MCF 10A (cell line): ENCODE measurements at places on chromosomes 13 and 19. TPM values are rescaled to one million over a fixed set of nuclear protein-coding genes. Genes with fewer than 3 reads are reported as not detected.

Gene KLK1
- 0.84 and 0.88 TPM in 2 replicates for total RNA-seq

Gene TLE2
- 1.9 and 3.0 TPM in 2 replicates for total RNA-seq

Gene ETV2
- 0.44 and 1.0 TPM in 2 replicates for total RNA-seq

Gene ZNF681
- total RNA-seq: not detected in 2 replicates

Gene OVOL3
- not detected in 2 replicates for total RNA-seq

DNA sequence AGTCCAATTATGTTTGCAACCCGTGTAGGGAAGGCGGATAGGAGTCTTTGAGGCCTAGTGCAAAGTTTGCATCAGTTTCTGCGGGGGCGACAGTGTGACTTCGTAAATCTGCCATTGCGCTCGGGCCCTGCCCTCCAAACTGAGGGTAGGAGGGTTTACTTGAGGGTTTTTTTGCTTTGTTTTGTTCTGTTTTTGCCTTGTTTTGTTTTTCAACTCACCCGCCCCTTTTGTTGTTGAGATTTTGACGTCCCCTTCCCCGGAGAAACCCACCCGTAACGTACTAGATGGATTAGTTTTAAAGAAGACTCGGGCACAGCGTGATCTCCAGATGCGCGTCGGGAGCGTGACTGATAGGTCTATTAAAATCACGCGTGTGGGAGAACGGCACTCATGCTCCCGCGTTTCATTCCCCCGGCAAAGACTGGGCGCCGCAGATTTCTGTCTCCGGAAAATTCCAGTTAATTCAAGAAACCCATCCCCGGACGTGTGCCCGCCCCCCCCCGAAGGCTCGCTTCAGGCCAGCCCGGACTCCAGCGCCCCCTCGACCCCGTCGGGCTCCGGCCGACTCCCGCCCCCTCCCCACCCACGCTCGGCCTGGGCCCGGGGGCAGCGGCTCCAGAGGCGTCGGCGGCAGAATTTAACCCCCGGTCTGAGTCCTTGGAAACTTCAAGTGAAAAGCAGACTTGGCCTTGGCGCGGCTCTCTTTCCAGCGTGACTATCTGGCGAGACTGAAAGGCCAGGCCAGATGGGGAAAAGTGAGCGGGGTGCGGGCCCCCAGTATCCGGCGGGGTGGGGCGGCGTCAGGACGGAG is 5.0 kb downstream of the SOX1 start:
- H3K27me3 ChIP-seq: no peaks in the 10 kb centered on the region
- peaks cover 6% of the 10 kb centered on the region for H3K36me3 ChIP-seq
- DNase-seq: no peak
- H3K27ac ChIP-seq: no peak overlapping the region
- no peak overlapping the region for H3K4me3 ChIP-seq

GRCh38 chr19:49976496-49976895 is 15.5 kb upstream of the SIGLEC11 start:
- no peaks in the 10 kb centered on the region for H3K36me3 ChIP-seq
- H3K27ac ChIP-seq: no peak overlapping the region
- no peak overlapping the region for H3K4me3 ChIP-seq
- H3K4me1 ChIP-seq: no peaks in the 10 kb centered on the region

- no peaks in the 10 kb centered on the region for H3K27me3 ChIP-seq
- H3K4me3 ChIP-seq: no peak overlapping the region
- no peak overlapping the region for H3K27ac ChIP-seq
- DNase-seq: no peak
Measured at GRCh38 chr13:95337597-95337996, 36.3 kb upstream of the ABCC4 start.

DNA sequence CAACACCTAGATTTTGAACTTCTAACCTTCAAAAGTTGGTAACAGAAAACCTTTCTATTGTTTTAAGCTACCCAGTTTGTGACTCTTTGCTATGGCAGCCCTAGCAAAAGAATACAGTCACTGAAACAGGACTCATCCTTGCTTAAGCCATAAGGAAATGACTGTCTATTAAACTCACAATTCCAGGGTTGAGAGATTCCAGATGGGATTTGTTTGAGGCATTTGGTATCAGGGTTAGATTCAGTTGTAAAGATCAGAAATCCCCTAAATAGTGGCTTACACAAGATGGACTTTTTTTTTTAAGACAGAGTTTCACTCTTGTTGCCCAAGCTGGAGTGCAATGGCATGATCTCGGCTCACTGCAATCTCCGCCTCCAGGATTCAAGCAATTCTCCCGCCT is 41.1 kb upstream of the RGCC start:
- no peak overlapping the region for H3K27ac ChIP-seq
- H3K36me3 ChIP-seq: no peaks in the 10 kb centered on the region
- H3K4me1 ChIP-seq: peaks cover 8% of the 10 kb centered on the region
- no peak for DNase-seq

GRCh38 chr19:17889609-17890214 is 18.0 kb downstream of the SLC5A5 start:
- H3K4me3 ChIP-seq: no peak overlapping the region
- H3K4me1 ChIP-seq: no peaks in the 10 kb centered on the region
- H3K27ac ChIP-seq: no peak overlapping the region
- DNase-seq: peak; percentile 68

GRCh38 chr13:99528547-99528946 is 27.3 kb downstream of the TM9SF2 start:
- no peak overlapping the region for H3K4me3 ChIP-seq
- peak; percentile 21 for DNase-seq
- peaks cover 43% of the 10 kb centered on the region for H3K36me3 ChIP-seq
- no peaks in the 10 kb centered on the region for H3K4me1 ChIP-seq
- no peaks in the 10 kb centered on the region for H3K27me3 ChIP-seq
- no peak overlapping the region for H3K27ac ChIP-seq

DNA sequence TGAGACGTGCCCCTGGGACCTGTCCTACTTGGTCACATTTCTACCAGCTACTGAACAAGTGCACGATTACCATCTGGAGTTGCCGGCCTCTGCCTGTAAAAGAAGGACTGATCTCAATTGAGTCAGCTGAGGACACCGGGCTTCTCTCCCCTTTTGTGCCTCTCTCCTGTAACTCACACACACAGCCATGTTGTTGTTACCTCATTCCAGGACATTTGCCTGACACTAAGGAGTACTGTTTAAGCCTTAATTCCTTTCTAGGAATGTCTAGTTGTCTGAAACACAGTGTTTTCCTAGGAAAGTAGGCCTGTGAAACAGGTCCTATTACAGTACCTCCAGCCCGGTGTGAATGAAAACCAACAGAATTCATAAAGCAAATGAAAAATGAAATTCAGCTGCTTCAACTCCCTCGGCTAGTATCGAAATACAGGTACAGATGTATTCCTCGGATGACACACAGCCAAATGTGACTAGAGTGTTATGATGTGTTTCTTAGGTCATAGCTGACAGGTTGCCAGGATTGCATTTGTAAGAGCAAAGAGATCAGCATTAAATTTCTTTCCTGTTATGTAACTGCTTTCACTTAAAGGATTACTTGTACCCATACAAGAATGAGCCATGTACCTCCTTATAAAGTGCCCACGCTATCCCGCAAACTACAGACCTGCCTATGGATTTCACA is 152.0 kb upstream of the IRS2 start:
- no peaks in the 10 kb centered on the region for H3K36me3 ChIP-seq
- H3K4me3 ChIP-seq: no peak overlapping the region
- H3K4me1 ChIP-seq: no peaks in the 10 kb centered on the region
- no peak overlapping the region for H3K27ac ChIP-seq
- peak; percentile 87 for DNase-seq

GRCh38 chr13:52806029-52806428 is 42.4 kb downstream of the PCDH8 start:
- peaks cover 8% of the 10 kb centered on the region for H3K4me1 ChIP-seq
- no peak for DNase-seq
- H3K36me3 ChIP-seq: no peaks in the 10 kb centered on the region

GRCh38 chr13:84607261-84608013 is 725.2 kb upstream of the SLITRK1 start:
- peaks cover 21% of the 10 kb centered on the region for H3K4me1 ChIP-seq
- H3K27me3 ChIP-seq: no peaks in the 10 kb centered on the region
- no peak overlapping the region for H3K4me3 ChIP-seq

DNA sequence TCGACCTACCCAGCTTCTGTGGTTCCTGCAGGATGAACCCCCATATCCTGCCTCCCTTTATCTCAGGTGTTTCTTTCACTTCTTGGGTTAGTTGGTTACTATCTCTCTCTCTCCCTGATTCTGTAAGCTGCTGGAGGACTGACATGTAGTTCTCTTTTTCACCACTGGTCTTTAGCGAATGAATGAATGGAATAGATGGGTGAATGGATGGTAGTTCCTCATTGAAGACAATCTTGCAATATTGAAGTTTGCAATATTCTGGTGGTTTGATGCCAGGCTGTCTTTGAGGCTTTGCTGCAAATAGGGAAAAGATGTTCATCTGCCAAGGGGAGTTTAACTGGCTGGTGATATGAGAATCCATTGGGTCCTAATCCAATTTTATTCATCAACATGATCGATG is 120.2 kb downstream of the UBL3 start:
- peaks cover 4% of the 10 kb centered on the region for H3K4me1 ChIP-seq
- H3K4me3 ChIP-seq: no peak overlapping the region
- no peak overlapping the region for H3K27ac ChIP-seq
- DNase-seq: no peak

DNA sequence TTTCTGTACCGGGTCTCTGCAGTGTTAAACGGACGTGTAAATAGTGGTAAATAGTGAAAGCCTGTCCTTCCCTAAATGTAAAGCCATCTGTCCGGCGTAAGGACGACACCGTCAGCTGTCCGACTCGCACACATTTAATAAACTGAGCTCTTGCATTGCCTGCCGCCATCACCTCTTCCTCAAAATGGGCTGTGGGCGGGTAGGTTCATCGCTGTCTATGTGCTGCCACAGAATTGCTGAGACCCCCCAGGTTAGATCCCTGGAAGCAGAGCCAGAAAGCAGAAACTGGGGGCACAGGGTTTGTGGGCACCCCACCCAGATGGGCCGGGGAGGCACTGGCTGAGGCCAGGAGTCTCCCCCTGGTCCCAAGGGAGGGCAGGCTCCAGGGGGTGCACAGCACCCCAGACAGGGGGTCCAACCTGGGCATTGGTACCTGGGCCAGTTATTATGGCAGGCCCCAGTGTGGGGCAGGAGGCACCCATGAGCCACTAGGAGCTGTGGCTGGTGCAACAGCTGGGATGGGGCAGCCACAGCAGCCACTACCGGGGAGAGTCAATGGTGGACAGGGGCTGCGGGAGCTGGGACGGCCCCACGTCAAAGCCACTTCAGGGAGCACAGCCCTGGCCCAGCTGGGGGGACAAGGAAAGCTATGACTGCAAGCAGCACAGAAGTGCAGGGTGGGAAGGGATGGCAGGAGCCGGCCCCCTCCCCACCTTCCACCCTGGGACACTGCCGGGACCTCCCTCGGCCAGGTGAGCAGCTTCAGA is 5.7 kb downstream of the C19orf25 start:
- H3K27ac ChIP-seq: no peak overlapping the region
- no peak overlapping the region for H3K4me3 ChIP-seq

- peaks cover 14% of the 10 kb centered on the region for H3K36me3 ChIP-seq
- H3K4me3 ChIP-seq: peak overlapping the region; percentile 79
- H3K27ac ChIP-seq: peak overlapping the region; percentile 88
- peaks cover 11% of the 10 kb centered on the region for H3K4me1 ChIP-seq
Measured at GRCh38 chr19:4063369-4064148, 3.1 kb downstream of the ZBTB7A start.

- no peaks in the 10 kb centered on the region for H3K4me1 ChIP-seq
- no peaks in the 10 kb centered on the region for H3K27me3 ChIP-seq
Measured at GRCh38 chr13:69069554-69070133, 1038.0 kb upstream of the ATXN8OS start.

- no peaks in the 10 kb centered on the region for H3K4me1 ChIP-seq
- H3K27me3 ChIP-seq: peaks cover 36% of the 10 kb centered on the region
- no peak overlapping the region for H3K4me3 ChIP-seq
- DNase-seq: no peak
Measured at GRCh38 chr13:60662595-60662994, 265.6 kb downstream of the TDRD3 start.

DNA sequence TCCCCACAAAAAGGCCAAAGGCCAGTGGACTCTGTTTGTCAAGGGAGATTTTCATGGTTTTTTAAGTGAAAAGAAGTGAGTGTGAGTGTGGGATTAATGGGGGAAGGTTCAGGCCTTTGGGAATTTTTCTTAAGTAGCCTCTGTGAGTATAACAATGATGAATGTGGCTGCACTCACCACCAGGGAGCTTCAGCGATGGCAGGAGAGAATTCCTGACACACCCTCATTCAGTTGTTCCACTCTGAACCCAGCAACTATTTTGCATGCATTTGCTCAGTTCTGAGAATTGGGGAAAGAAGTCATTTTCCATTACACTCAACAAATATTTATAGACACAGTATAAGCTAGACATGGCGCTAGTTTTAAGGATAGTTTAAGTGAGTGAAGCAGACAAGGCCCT is 117.9 kb downstream of the CCNA1 start:
- H3K4me1 ChIP-seq: no peaks in the 10 kb centered on the region
- H3K36me3 ChIP-seq: no peaks in the 10 kb centered on the region
- no peak overlapping the region for H3K27ac ChIP-seq

DNA sequence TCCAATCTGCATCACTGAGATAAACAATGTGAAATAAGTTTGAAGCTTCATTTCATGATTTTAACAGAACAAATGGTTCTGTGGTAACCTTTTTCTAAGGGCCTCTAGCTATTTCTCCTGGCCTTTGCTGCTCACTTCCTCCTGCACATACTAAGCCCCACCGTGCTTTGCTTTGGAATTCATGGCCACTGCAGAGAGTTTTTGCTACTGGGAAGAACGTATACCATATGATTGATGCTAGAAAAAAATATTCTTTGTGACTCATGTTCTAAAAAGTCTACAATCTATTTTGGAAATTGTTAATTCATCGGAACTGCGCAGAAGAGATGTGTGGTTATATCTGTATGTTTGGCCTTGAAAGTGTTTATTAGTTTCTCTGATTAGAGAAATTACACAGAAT is 747.3 kb downstream of the PCDH9 start:
- H3K4me3 ChIP-seq: no peak overlapping the region
- H3K4me1 ChIP-seq: no peaks in the 10 kb centered on the region
- no peak overlapping the region for H3K27ac ChIP-seq
- H3K27me3 ChIP-seq: no peaks in the 10 kb centered on the region
- H3K36me3 ChIP-seq: no peaks in the 10 kb centered on the region

- H3K4me1 ChIP-seq: peaks cover 1% of the 10 kb centered on the region
- no peaks in the 10 kb centered on the region for H3K36me3 ChIP-seq
- H3K27me3 ChIP-seq: no peaks in the 10 kb centered on the region
- no peak for DNase-seq
- no peak overlapping the region for H3K27ac ChIP-seq
Measured at GRCh38 chr19:3041761-3042620, 12.9 kb upstream of the TLE2 start.

DNA sequence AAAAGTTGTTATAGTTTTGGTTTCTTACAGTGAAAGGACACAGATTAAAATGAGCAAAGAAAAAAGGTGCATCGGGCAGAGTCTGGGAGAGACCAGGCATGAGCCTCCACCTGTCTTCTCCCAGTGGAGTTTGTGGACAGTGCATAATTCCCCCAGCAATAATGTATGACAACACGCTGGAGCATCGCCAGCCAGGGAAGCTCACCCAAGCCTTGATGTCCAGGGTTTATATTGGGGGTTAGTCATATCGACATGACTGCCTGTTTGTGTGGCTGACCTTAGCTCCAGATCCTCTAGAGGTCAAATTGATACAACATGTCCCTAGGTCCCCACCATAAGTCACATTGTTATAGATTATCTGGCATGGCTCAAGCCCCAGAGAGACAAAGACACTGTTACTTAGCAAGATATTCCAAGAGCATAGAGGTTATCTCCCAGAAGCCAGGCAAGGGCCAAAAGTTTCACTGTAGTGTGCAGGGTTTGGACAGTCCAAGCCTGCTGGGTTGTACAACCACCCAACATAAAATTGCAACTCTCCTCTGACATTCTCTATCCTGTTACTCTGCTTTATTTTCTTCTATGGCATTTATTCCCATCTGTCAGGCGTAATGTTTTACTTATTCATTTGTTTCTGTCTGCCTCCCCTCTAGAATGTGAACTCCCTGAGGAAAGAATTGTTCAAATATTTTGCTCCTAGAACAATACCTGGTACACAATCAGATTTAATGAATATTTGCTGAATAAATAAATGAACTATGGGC is 5.6 kb upstream of the KLK13 start:
- no peaks in the 10 kb centered on the region for H3K36me3 ChIP-seq
- no peaks in the 10 kb centered on the region for H3K27me3 ChIP-seq
- DNase-seq: no peak
- no peaks in the 10 kb centered on the region for H3K4me1 ChIP-seq
- no peak overlapping the region for H3K27ac ChIP-seq
